ENCODE measurements at places on chromosomes 4 and X. TPM values are rescaled to one million over a fixed set of nuclear protein-coding genes. Genes with fewer than 3 reads are reported as not detected.
A peak's percentile ranks its signal among the peaks of the same experiment; 100 is the strongest.

The F11 gene
- not detected for total RNA-seq

The GPR173 gene
- total RNA-seq: not detected

The GLRA3 gene
- not detected for total RNA-seq

The UBA6 gene
- total RNA-seq: 116 TPM

The TENM3 gene
- not detected for total RNA-seq

The SPANXN4 gene
- total RNA-seq: not detected

The SPANXD gene
- total RNA-seq: not detected

GRCh38 chrX:6694977-6695376 is 160.1 kb upstream of the VCX3A start:
- no peak for DNase-seq

GRCh38 chr4:56656346-56656643 is 24.8 kb downstream of the HOPX start:
- peak; percentile 77 for DNase-seq

DNA sequence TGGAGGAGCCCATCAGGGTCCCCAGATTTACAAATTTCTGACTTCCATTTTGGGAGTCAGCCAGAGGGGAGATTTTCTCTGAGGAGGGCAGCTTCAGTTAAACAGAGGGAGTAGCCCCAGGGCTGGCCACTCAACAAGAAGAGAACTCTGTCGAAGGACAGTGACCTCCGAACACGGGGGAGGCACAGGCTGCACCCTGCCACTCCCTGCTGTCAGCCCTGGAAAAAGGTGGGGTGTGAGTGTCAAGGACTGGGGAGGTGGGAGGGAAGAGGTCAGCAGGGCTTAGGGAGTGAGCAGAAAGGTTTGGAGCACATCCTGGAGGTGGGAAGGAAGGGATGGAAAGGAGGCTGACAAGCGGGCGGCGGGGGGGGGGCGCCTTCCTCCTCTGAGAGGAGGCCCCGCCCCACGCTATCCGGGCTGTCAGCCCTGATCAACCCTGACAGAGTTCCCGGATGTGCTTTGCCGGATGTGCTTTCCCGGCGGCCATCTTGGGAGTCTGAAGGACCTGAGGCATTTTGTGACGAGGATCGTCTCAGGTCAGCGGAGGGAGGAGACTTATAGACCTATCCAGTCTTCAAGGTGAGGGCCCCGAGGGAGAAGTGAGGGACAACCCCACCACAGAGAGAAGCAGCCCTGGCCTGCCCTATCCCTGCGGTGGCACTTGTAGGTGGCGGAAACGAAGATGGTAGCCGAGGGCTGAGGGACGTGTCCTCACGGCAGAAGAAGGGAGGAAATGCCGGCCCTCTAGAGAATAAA is at the start of gene MAGEC1:
Gene MAGEC1, plus strand, starts transcription at position 495 of the 756 bp plus-strand sequence. CDS start 1,179 bp downstream, outside the sequence.
- no peak for DNase-seq

GRCh38 chr4:131547506-131547981 is 1601.5 kb upstream of the PCDH10 start:
- no peak for DNase-seq

DNA sequence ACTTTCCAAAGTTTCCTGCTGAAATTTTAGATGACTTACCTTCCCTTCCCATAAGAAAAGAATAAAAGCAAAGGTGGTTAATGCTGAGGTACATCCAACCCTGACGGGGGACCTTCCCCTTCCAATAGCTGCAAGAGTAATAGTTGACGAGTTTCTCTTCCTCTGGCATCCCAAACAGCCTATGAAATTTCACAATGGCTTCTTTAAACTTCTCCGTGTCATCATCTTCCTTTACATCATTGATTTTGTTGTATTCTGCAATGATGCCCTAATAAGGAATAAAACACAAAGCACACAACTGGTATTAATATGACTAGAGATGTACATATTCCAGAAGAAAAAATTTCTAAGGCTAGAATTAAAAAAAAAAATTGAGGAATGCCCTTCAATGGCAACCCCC is 76.6 kb downstream of the TBC1D9 start:
- DNase-seq: no peak

- no peak for DNase-seq
These were observed 27.3 kb upstream of the RBBP7 start for GRCh38 chrX:16897445-16897844.

- DNase-seq: no peak
These were observed 207.1 kb downstream of the NKX6-1 start for GRCh38 chr4:84291969-84292368.

DNA sequence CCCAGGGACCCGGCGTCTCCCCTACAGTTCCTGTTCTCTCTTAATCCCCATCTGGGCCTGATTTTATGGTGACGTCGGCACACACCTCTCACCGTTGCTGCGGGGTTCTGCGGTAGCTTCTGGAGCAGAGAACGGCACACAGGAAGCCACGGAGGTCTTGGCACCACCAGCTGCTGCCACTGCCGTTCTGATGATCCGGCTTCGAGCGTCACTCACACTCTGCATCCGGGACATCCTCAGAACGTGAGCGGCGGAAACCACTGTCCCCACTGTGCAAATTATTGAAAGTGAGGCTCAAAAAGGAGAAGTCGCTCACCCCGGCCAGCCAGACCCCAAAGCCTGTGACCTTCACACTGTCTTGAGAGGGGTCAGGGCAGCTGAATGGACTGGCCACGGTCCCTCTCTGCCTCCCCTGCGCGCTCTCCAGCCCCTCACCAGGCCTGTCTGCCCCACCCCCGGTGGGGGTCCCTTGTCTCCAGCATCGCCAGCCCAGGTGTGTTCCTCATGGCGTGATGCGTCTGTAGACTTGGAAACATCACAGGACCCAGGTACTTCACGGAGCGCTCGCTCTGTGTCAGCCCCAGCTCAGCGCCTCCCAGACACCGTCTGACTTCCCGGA is 201.1 kb downstream of the AFAP1 start:
- no peak for DNase-seq

- DNase-seq: no peak
These were observed 67.8 kb upstream of the ANXA3 start for GRCh38 chr4:78483811-78484210.

DNA sequence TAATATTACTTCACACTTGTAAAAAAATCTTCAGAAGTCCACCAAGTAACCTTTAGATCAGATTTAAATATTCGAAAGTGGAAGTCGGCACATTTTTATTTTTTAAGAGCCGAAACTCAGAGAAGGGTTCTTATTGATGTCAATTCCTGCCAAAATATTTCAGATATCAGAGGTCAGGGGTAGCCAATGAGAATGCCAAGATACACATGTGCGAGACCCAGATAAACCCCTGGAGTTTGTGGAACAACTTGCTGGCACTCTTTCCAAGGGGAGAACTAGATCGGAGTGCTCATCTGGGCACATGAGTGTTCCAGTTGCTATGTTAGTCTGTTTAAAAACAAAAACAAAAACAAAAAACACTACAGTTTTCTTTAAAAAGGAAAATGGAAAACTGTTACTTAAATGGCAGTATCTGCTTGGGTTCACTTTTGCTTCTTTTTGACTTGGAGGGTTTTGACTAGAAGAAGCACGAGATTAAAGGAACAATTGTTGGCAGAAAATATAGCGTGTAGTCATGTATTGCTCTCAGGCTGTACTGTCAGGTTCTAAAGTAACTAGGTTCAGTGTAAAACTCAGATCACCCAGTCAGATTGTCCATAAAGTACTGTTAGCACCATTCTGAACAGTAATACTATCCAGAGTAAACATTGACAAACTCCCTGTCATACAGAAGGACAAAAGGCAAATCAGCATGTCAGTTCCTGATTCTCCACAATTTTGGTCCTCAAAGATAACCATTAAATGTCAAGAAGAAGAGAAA is 188.0 kb upstream of the PACRGL start:
- no peak for DNase-seq

DNA sequence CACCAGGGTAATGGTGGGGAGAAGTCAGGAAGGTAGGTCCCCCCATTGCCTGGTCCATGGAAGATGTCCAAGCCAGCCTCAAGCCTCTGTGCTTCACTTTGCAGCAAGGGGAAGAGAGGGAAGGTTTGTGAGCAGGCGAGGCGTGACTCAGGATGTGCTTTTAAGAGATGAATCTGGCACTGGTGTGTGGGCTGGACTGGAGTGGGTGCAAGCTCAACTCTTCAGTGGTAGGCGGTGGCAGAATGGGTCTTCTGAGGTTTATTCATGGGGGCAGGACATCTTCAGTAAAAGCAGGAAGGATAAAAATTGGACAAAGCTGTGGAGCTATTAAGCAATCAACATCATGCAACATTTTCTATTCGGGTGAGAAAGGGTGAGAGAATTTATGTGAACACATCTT is 19.4 kb downstream of the GPM6B start:
- DNase-seq: no peak

DNA sequence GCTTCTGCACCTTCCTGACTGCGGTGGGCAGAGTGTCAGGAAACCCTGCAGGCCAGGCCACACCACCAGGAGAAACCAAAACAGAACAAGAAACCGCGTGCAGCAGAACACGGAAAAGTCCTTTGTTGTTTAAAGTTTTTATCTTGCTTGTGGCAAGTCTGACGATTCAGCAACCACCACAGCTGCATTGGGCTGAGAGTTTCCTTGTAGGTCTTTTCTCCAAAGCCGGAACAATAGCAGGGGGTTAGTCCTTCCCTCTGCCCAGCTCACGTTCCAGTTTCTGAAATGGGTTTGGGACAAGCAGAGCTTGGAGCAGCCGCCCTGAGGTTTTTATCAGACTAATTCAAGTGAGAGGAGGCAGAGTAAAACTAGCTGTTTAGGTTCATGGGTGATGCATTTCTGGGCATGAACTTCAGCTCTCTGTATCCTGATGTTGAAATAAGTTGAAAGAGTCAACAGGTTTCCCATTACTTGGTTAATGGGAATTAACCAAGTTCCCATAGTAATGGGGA is 216.9 kb downstream of the PTTG2 start:
- peak; percentile 74 for DNase-seq

GRCh38 chr4:8393593-8394038 is 46.9 kb downstream of the ACOX3 start:
- DNase-seq: no peak

- no peak for DNase-seq
These were observed 5.1 kb upstream of the CXCL9 start for GRCh38 chr4:76012388-76012801.

GRCh38 chrX:54029529-54030143 is 14.6 kb downstream of the PHF8 start:
- no peak for DNase-seq

DNA sequence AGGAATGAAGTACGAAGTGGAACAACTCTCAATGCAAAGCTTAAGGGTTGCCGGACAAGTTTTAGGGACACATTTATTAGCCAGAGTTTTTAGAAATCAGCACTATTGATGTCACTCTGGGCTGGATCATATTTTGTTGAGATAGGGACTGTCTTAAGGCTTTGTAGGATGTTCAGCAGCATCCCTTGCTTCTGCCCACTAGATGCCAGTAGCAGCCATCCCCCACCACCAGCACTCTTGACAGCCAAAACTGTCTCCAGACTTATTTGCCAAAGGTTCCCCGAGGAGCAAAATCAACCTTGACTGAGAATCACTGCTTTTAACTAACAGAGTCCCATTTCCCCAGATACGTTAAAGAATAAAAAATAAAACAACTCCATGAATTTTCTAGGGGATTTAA is 1497.3 kb downstream of the STIM2 start:
- no peak for DNase-seq

- no peak for DNase-seq
These were observed 23.5 kb upstream of the DUSP9 start for GRCh38 chrX:153623310-153624029.

DNA sequence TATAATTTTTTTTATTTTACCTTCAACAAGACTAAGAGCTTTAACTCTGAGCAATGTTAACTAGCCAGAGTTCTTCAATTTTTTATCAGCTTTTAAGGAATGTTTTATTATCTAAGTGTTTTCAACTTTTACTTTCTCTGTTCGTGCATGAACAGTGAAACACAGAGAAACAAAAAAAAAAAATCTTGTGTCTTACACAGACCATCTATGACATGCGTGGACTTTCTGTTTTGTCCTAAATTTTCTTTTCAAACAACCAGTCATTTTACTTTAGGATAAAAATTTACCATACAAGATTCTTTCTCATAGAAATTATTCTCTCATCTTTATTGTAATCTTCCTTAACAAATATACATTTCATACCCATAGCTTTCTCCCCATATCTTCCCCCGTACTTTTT is 731.9 kb upstream of the PCDH10 start:
- no peak for DNase-seq

GRCh38 chr4:92658318-92658717 is 354.6 kb downstream of the GRID2 start:
- DNase-seq: no peak

DNA sequence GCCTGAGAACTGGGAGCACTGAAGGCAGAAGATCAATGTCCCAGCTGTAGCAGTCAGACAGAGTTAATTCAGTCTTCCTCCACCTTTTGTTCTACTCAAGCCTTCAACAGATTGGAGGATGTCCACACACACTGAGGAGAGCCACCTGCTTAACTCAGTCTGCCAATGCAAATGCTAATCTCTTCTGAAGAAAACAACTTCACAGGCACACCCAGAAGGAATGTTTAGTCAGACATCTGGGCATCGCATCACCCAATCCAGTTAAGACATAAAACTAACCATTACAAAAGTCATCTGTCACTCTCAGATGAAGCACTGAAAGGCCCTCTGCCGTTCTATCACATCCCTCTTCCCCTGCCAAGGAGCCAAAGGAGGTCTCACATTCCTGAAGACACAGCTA is 173.7 kb downstream of the CENPC start:
- DNase-seq: no peak

DNA sequence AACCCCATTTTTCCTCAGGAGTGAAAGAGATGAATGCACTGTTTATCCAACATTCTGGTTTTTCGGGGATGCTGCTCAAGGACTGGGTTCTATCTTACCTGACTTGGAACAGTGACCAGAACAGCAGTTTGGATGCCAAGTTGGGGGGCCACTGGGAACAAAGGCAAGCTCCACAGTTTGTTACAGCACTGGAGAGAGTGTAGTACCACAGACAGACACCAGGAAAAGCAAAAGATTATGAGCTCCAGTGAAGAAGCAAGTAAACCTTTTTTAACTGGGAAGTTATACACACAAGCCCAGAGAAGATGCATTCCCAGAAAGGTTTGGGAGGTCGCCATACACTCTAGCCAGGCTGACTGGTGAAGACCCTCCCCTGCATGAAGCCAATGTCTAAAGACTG is 13.6 kb downstream of the C4orf36 start:
- DNase-seq: no peak
